OCI-M1 (cell line): ENCODE measurements at places on chromosomes 1 and 21.
A peak's percentile ranks its signal among the peaks of the same experiment; 100 is the strongest.

GRCh38 chr1:110076789-110077500, 6.5 kb upstream of the ALX3 start:
- DNase-seq, result no peak

- DNase-seq, result no peak
These were observed 18.9 kb downstream of the EPB41 start for GRCh38 chr1:28933277-28933676.

DNA sequence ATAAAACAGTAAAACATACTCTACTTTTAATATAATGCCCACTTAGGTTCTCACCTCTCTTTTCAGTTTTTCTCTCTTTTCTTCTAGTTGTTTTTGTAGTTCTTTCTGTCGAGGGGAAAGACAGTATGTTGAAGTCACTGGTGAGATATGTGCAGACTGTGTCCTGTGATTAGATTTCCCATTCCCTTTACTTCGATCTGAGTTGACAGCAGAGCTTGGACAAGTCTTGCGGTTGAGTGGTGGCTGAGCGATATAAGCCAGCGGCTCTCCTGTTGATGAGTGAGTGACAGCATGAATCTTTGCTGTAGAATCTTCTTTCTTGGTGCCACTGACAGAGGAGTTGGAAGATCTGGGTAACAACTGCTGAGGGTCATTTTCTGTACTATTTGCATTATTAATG, 6.0 kb downstream of the CCDC181 start:
- no peak for DNase-seq

GRCh38 chr21:15671188-15671587, 58.6 kb upstream of the USP25 start:
- no peak for DNase-seq

DNA sequence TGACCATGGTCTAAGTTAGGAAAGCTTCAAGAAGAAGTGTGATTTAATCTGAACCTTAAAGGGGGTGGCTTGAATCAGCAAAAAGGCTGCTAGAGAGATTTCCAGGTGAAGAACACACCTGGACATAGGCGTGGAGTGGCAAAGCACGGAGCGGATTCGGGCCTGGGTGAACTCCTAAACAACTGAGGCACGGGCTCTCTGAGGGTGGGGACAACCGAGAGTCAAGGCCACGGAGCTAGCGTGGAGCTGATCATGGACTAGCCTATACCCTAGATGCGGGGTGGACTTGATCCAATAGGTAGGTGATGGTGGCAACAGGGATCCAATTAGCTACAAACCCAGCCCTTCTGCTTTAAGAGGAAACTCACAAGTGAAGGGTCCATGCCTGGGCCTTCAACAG, 27.8 kb downstream of the SYT2 start:
- DNase-seq, result no peak

DNA sequence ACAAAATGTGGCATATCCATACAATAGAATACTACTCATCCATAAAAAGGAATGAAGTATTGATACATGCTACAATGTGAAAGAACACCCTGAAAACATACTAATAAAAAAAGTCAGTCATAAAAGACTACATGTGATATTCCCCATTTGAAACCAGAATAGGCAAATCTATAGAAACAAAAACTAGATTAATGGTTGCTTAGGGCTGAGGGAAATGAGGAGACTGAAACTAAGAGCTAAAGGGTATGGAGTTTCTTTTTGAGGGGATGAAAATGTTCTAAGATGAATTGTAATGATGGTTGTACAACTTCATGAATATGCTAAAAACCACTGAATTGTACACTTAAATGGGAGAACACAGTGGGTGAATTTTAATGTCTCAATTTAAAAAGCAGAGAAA, 50.9 kb downstream of the ACBD6 start:
- no peak for DNase-seq

DNA sequence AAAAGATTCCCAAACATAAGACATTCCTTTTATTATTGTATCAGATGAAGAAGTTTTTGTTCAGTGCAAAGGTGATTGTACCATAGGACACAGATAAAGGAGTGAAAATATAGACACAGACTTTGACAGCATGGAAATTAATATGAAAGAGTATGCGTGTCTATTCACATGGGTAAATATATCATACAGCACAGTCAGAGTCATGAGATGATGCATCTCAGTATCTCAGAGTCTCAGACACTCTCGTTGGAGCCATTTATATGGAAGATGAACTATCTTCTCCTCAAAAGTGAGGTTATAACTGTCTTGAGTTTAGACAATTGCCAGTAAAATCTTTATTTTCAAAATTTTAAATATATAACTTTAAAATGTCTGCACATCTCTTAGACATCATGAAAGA, 158.4 kb upstream of the C8B start:
- peak; percentile 38 for DNase-seq

GRCh38 chr1:161427733-161428516, 60.2 kb upstream of the CFAP126 start:
- no peak for DNase-seq

- no peak for DNase-seq
These were observed 78.1 kb upstream of the CSF3R start for GRCh38 chr1:36560621-36561360.
